ENCODE measurements at places on chromosomes 1 and 21.

GRCh38 chr1:70202173-70202758 lies 3.1 kb downstream of the LRRC40 start:
- no peaks in the 10 kb centered on the region for H3K27me3 ChIP-seq
- H3K4me1 ChIP-seq = peaks cover 34% of the 10 kb centered on the region

DNA sequence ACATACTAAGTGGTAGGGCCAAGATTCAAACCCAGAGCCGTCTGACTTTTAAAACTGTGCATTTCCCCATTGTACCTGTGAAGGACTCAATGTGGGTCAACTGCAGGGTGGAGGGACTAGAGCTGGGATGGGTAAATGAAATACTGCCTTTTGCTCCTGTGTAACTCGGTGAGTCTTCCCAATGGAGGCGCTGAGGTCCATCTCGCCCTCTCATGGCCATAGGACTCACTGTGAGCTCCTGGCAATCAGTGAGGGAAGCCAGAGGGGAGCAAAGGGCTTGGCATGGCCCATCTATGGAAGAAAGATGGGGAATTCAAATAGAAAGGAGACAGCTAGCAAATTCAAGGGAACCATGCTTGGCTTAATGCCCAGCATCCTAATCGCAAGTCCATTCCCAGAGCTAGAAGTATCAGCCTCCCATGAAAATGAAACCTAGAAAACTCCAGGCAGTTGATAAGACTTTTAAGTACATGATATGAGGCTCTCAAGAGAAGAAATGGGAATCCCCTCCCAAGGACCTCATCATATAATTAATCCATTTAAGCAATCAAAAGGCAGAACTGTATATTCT lies 25.4 kb upstream of the CGN start:
- H3K4me3 ChIP-seq = no peak overlapping the region
- no peaks in the 10 kb centered on the region for H3K36me3 ChIP-seq
- H3K27me3 ChIP-seq = no peaks in the 10 kb centered on the region
- no peak for DNase-seq
- no peaks in the 10 kb centered on the region for H3K4me1 ChIP-seq

- H3K36me3 ChIP-seq = peaks cover 25% of the 10 kb centered on the region
- no peak overlapping the region for H3K4me3 ChIP-seq
- H3K27ac ChIP-seq = no peak overlapping the region
- peaks cover 16% of the 10 kb centered on the region for H3K4me1 ChIP-seq
- no peaks in the 10 kb centered on the region for H3K27me3 ChIP-seq
- no peak for DNase-seq
Measured at GRCh38 chr21:33966324-33966949, 50.8 kb upstream of the ATP5PO start.

DNA sequence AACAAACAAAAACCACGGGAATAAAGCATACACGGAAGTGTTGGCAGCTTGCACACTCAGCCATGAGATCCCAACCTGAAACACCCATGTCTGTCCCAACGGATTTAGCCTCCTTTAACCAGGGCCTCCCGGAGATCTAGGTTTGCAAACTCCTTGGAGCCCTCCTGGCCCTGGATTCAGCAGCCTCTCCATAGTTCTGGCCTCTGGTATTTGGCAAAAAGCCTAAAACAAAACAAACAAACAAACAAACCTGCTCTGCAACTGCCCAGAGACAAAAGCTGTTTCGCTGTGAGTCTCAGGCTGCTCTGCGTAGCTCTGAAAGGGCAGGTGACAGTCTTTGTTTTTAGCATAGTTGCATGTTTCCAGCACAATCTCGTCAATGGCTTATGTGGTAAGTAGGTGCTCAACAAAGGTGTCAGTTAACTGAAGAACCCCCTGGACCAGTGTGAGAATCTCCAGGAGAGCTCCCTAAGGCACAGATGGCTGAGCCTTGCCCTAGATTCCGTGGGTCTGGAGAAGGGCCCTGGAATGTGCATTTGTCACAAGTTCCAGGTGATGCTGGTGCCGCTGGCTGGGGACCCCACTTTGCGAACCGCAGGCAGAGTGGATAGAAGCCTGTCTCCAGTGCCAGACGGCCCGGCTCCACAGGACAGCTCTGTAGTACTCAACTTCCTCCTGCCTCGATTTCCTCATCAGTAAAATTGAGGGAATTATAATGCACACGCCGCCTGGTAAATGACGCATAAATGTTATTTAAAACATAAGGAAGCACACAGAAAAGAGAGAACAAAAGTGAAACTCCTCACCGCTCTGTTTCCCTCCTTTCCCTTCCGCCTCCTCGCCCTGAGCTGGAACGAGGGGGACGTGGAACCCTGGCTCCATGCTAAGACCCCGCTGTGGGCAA lies 86.2 kb downstream of the RIPK4 start:
- no peaks in the 10 kb centered on the region for H3K4me1 ChIP-seq
- no peak overlapping the region for H3K27ac ChIP-seq
- no peaks in the 10 kb centered on the region for H3K36me3 ChIP-seq
- peaks cover 22% of the 10 kb centered on the region for H3K27me3 ChIP-seq
- no peak overlapping the region for H3K4me3 ChIP-seq

- H3K4me1 ChIP-seq = peaks cover 2% of the 10 kb centered on the region
- no peaks in the 10 kb centered on the region for H3K36me3 ChIP-seq
- no peak for DNase-seq
- H3K4me3 ChIP-seq = no peak overlapping the region
- no peak overlapping the region for H3K27ac ChIP-seq
- H3K27me3 ChIP-seq = peaks cover 6% of the 10 kb centered on the region
Measured at GRCh38 chr1:29136391-29136915, 12.8 kb upstream of the TMEM200B start.

- no peak overlapping the region for H3K4me3 ChIP-seq
- no peaks in the 10 kb centered on the region for H3K4me1 ChIP-seq
- no peaks in the 10 kb centered on the region for H3K36me3 ChIP-seq
Measured at GRCh38 chr1:189803364-189803763, 674.3 kb downstream of the BRINP3 start.

GRCh38 chr1:99503276-99503747 lies 142.6 kb upstream of the PALMD start:
- no peaks in the 10 kb centered on the region for H3K36me3 ChIP-seq
- peaks cover 2% of the 10 kb centered on the region for H3K27me3 ChIP-seq
- no peaks in the 10 kb centered on the region for H3K4me1 ChIP-seq
- H3K4me3 ChIP-seq = no peak overlapping the region
- DNase-seq = no peak
- no peak overlapping the region for H3K27ac ChIP-seq

GRCh38 chr1:103063921-103064320 lies 44.4 kb downstream of the COL11A1 start:
- no peaks in the 10 kb centered on the region for H3K27me3 ChIP-seq
- DNase-seq = no peak

Data from activated CD4-positive, alpha-beta memory T cell treated with anti-CD3 and anti-CD28 coated beads for 36 hours (primary cell).